ENCODE measurements at places on chromosomes 1 and 21.
A peak's percentile ranks its signal among the peaks of the same experiment; 100 is the strongest.

DNA sequence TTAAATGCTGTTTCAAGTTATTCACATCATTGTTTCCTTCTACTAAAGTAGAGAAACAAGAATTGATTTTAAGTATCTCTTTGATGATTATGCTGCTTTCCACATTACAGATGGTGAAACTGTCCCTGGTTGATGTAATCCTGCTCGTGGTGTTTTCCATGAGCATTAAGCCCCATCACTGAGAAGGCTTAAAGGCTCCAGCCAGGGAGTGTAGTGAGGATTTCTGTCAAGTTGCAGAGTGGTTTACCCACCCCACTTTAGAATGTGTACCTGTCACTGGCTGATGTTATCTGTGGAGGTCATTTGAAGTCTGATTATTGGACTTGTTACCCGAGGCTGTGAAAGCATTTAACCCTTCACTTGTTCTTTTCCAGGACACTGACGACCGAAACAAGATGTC, 12.9 kb downstream of the CERS2 start:
- no peak for DNase-seq

GRCh38 chr1:33244143-33244808, 12.0 kb upstream of the ZNF362 start:
- no peak for DNase-seq

- DNase-seq: no peak
These were observed 648.5 kb upstream of the PKN2 start for GRCh38 chr1:88035578-88035977.

- no peak for DNase-seq
These were observed 195.9 kb downstream of the TOMM20 start for GRCh38 chr1:234932511-234933430.

DNA sequence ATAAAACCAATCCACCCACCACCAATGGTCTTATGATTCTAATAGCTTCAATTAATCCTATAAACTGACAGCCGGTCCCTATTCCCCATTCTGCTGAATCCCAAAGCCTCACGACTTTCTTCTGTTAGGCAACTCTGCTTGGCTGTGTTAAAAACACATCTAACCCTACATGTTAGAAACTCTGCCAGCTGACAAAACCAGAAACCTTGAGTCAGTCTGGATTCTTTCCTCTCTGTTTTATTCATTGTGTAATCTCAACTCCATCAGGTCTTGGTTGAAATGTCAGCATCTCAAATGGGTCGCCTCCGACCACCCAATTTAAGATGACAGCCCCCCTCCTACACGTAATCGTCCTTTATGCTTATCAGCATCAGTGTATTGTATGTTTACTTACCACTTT, 312.1 kb downstream of the DISC1 start:
- DNase-seq: no peak

DNA sequence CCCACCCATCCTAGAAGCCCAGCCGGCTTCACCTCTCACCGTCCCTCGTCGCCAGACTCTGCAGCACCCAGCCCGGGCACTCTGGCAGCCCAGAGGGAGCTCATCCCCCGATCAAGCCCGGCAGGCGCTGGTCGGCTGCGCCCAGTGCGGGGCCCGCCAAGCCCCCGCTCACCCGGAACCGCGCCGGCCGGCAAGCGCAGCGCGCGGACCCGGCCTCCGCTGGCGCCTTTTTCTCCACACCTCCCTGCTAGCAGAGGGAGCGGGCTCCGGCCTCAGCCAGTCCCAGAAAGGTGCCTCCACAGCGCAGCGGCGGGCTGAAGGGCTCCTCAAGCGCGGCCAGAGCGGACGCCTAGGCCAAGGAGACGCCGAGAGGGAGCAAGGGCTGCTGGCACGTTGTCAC, 2023.3 kb downstream of the NCAM2 start:
- no peak for DNase-seq

- DNase-seq: peak; percentile 64
These were observed 888 bp upstream of the COL18A1 start for GRCh38 chr21:45403825-45404729.

All from right kidney (tissue), 9 donors.